ENCODE measurements at places on chromosomes 7 and 10. TPM values are rescaled to one million over a fixed set of nuclear protein-coding genes. Genes with fewer than 3 reads are reported as not detected.

Gene MORN4
- polyA plus RNA-seq, result not detected

Gene CLCN1
- polyA plus RNA-seq, result 0.11 TPM

Gene BICC1
- 0.24 TPM for polyA plus RNA-seq

Gene DBNL
- 309 TPM for polyA plus RNA-seq

Gene PDGFA
- 0.29 TPM for polyA plus RNA-seq

Gene SYT15B
- not detected for polyA plus RNA-seq

Gene TRPV6
- polyA plus RNA-seq, result not detected

DNA sequence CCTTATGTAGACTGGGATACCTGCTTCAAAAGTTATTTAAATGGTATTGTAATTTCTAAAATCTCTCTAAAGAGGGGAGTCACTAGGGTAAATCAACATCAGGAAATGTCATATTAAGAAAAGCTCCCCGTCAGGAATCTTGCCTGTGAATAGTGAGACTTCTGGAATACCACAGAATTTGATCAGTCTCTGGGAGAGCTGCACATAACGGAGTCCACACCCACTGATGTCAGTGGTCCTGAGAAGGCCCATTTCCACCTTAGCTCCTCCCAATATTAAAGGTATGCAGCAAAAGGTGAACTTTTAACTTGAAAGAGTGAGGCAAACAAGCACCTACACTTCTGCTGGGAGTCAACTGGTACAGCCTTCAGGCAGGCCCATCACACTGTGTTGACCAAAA, 27.3 kb downstream of the STN1 start:
- H3K36me3 ChIP-seq, result peaks cover 81% of the 10 kb centered on the region
- H3K27me3 ChIP-seq, result no peaks in the 10 kb centered on the region
- no peak overlapping the region for H3K4me3 ChIP-seq
- no peak overlapping the region for H3K27ac ChIP-seq

GRCh38 chr7:92904244-92905131, 68.1 kb upstream of the CDK6 start:
- H3K27ac ChIP-seq, result no peak overlapping the region
- peak; percentile 75 for DNase-seq
- H3K4me3 ChIP-seq, result no peak overlapping the region
- no peaks in the 10 kb centered on the region for H3K36me3 ChIP-seq
- H3K4me1 ChIP-seq, result peaks cover 11% of the 10 kb centered on the region
- H3K27me3 ChIP-seq, result no peaks in the 10 kb centered on the region

DNA sequence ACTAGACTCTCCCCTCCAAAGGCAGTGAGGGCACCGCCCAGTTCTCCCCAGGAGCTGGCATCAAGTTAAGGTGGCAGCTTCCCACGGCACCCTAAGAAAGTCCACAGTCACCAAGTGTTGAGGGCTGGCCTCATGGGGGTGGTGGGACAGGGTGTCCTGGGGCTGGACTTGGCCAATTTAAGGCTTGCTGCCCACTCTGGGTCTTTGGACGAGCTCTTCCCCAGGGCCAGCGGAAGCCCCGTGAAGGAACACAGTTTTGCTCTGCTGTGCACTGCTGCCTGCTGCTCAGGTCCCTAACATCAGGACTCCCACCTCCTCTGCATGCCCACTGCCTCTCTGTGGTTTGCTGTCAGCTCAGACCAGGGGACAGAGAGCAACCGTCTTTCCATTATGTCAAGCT, 57.3 kb upstream of the TMEM72 start:
- no peaks in the 10 kb centered on the region for H3K27me3 ChIP-seq
- no peak overlapping the region for H3K4me3 ChIP-seq
- DNase-seq, result no peak
- no peaks in the 10 kb centered on the region for H3K4me1 ChIP-seq

DNA sequence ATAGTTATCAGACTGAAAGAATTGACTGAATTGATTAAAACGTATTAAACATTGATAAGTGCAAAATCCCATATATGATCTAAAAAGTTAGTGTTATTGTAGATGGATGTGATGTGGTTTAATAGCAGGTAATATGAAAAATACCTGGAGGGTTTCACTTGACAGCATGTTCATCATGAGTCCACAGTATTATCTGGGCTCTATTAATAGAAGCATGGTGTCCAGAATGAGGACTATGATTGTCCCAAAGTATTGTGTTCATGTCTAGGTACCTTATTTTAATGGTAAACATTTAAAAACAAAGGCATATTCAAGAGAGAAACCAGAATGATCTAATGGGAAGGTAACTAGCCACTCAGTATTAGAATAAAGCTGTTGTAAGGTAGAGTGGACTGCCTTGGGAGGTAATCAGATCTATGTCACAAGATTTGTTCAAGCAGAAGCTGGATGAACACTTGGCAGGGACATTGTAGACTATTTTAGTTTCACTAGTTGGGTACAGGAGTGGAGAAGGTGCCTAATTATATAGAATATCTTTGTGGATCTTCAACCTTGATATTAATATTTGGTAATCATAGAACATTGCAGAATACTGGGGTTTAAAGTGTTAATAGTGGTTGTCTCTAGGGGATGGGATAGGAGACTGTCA, 43.5 kb downstream of the MCU start:
- DNase-seq, result no peak
- H3K27me3 ChIP-seq, result no peaks in the 10 kb centered on the region
- H3K27ac ChIP-seq, result no peak overlapping the region
- no peaks in the 10 kb centered on the region for H3K36me3 ChIP-seq
- H3K4me3 ChIP-seq, result no peak overlapping the region

- DNase-seq, result no peak
- H3K36me3 ChIP-seq, result peaks cover 90% of the 10 kb centered on the region
- H3K27me3 ChIP-seq, result no peaks in the 10 kb centered on the region
Measured at GRCh38 chr7:50394315-50394714, 55.8 kb downstream of the FIGNL1 start.

DNA sequence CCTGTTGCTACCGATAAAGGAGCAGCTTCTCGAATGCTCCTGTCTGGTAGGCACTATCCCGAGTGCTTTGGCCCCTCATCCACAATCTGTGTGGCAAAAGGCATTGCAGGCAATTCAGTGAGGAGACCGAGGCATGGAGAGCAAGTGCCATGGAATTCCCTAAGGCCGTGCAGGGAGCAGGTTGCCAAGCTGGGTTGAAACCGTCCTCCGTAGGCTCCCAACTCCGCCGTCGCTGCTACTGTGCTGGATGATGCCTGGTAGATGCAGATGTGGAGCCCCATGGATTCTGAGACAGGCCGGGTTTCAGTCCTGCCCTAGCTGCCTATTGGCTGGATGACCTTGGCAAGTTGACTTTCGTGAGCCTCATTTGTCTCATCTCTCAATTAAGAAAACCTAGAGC, 85.3 kb downstream of the EGFR start:
- H3K4me3 ChIP-seq, result no peak overlapping the region
- H3K36me3 ChIP-seq, result no peaks in the 10 kb centered on the region
- no peak for DNase-seq
- no peaks in the 10 kb centered on the region for H3K27me3 ChIP-seq

DNA sequence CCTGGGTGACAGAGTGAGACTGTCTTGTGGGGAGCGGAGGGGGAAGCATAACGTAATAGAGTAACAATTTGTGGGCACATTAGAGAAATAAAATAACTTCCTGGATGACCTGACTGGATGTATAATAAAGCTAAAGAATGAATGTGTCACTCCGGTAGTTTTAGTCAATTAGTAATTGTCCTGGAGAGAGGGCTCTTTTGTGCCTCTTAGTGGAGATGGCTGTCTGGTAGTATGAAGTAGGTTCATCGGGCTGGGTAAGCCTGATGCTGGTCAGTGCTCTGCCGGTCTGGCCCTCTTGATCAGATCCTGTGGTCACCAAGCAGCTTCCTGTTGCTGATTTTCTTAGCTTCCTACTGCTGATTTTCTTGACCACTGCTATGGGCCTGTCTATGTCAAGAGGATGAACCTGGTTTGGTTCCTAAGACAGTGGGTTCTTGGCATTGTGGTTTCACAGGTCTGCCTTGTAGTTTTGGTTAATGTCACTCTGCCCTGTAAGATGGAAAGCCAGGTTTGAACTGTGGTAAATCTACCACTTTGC, 34.1 kb downstream of the ZRANB1 start:
- H3K36me3 ChIP-seq, result peaks cover 88% of the 10 kb centered on the region
- H3K4me3 ChIP-seq, result no peak overlapping the region
- H3K27ac ChIP-seq, result peak overlapping the region; percentile 42
- H3K27me3 ChIP-seq, result no peaks in the 10 kb centered on the region
- DNase-seq, result no peak

DNA sequence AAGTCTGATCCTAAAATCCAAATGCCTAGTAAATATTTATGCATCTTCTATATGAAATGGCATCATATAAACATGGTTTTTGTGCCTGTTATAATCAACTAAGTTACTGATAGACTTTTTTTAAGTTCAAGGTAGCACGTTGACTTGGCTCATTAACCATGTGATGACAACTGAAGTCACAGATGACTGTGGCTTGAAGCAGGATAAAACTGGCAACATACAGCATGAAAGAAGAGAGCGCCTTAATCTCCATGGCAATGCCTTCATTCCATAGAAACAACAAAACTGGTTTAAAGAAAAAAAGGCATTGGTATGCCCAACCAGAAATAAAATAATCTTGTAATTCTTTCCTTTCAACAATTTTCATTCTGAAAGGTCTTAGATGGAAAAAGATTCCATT, 188.9 kb upstream of the CDK1 start:
- DNase-seq, result no peak
- no peaks in the 10 kb centered on the region for H3K36me3 ChIP-seq
- no peak overlapping the region for H3K27ac ChIP-seq
- no peak overlapping the region for H3K4me3 ChIP-seq
- no peaks in the 10 kb centered on the region for H3K4me1 ChIP-seq

- DNase-seq, result no peak
- no peaks in the 10 kb centered on the region for H3K27me3 ChIP-seq
- no peaks in the 10 kb centered on the region for H3K4me1 ChIP-seq
Measured at GRCh38 chr10:123788981-123789380, 102.6 kb downstream of the CPXM2 start.

All from CD14-positive monocyte (primary cell).